Foreskin melanocyte (primary cell): ENCODE measurements at places on chromosomes 13 and 19.

DNA sequence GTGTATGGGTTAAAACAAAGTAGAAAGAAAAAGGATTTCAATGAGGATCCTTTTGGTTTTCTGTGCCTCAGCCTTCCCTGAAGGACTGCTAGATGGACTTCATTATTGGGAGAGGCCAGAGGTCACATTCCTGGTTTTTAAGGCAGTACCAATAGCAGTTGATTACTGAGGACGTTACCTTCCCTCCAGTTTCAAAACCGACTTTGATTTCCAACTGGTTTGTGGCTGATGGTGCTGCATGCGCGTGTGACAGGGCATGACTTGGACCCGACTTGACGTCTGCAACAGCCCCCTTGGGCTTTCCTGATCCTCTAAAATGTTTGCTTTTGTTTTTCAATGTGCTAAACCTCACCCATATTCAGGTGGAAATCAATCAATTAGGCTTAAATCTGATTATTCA lies 314.3 kb upstream of the ARGLU1 start:
- no peak for DNase-seq

- peak; percentile 35 for DNase-seq
Measured at GRCh38 chr19:16541526-16542044, 652 bp downstream of the CHERP start.

DNA sequence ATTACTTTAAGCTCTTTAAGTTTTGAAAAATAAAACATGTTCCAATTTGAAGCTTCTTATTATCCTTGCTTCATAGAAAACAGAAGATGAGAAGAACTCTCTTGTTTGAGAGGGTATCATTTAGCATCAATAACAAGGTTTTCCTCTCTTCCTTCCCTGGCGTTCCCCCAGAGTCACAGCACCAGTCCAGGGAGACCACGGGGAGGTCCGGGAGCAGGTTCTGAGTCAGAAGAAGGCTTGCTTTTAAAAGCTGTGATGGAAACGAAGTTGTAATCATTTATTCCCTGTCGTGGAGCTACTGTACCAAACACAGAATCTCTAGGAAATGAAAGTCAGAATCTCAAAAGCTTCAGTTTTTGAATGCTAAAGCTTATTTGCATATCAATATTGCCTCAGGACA lies 174.0 kb upstream of the LSM14A start:
- no peak for DNase-seq

GRCh38 chr19:51809787-51810186 lies 14.8 kb downstream of the FPR3 start:
- DNase-seq: no peak

- DNase-seq: no peak
Measured at GRCh38 chr19:1872807-1873523, 9.6 kb upstream of the KLF16 start.

DNA sequence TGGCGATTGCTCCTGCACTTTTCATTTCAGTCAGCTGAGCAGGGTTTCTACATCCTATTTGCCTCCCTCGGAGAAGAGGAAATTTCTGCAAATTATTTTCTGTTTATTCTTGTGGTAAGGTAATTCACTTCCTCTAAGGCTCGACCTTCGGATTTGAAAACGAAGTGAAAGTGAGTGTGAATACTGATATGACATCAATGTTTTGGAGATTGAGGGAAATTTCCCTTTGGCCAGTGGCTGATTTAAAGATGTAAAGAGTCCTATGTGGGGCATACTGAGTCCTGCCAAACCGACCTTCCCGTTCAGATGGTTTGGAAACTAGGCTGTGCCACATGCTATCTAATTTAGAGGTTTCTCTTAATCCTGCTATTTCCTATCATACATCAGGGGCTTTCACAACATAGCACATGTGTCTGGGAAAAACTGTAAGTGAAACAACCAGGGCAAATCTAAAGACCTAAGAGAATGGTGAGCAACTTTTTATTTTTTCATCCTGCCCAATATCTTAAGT lies 112.3 kb downstream of the POSTN start:
- DNase-seq: no peak

GRCh38 chr19:19619181-19619848 lies 828 bp upstream of the PBX4 start:
- no peak for DNase-seq

DNA sequence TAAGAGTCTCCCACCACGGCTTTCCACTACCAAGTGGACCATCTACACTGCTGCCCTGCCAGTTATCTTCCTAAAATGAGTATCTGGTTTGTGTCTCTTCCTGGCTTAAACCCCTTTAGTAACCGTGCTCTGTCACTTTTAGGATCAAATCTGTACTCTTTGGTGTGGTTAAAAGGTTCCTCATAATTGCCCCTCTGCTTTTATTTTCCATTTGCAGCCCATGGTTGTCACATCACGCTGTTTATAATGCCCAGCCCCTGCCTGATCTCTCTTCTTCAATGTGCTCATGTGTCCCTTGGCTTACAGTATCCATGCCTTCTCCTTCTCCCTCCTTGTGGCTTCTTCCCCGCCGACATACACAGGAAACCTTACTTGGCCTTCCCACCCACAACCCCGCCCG lies 100.1 kb downstream of the DGKH start:
- no peak for DNase-seq

DNA sequence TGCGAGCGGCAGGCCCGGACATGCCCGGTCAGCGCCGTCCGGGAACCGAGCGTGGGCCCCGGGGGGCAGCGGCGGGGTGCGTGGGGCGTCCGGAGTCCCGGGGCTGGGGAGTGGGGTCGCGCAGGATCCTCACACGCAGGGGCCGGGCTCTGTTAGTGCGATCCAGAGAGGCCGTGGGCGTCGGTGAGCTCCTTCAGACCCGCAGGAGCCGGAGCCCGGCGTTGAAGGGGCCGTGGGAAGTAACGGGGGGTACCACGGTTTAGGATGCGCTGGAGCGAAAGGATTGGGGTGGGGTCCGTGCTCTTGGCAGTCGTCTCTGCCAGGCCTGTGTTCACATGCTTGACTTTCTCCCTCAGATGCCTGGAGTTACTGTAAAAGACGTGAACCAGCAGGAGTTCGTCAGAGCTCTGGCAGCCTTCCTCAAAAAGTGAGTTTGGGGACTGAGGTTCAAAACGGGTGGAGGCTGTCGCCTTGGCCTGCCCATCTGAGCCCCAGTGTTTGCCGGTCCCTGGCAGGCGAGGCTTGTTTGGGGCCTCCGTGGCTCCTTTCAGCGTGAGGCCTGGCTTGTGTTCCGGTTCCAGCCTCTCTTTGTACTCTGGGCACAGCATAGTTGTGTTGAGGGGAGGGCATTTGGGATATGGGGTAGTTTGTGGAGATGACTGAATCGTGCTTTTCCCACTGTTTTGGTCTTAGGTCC lies 512 bp downstream of the RPS19 start:
- DNase-seq: no peak

DNA sequence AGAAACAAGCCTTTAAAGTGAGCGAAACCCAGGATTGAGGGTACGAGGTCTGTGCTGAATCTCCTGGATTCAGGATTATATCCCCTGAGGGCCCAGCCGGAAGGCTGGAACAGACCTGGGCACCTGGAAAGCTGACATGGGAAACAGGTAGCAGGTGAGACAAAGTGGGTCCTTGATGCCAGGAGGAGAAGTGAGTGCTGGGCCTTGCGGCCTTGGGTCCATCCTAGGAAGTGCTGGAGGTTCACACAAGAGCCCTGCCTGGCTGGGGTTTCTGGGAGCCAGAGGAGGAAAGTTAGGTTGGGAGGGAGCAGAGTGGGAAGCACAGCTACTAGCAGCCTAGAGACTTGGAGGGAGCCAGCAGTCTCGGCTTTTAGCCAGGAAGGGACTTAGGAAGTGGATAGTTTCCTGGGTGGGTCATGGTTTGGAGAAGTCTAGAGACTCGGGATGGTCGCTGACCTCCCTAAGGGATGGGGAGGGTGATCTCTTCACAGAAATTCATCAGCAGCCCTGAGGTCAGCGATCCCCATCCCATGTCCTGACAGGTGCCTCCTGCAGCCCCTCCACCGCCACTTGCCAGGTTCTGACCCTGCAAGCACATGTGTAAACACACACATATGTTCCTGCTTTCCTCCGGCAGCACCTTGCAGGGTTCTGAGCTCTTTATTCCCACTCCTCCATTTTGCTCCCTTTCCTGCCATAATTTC lies 29.4 kb upstream of the ZNF492 start:
- DNase-seq: no peak

DNA sequence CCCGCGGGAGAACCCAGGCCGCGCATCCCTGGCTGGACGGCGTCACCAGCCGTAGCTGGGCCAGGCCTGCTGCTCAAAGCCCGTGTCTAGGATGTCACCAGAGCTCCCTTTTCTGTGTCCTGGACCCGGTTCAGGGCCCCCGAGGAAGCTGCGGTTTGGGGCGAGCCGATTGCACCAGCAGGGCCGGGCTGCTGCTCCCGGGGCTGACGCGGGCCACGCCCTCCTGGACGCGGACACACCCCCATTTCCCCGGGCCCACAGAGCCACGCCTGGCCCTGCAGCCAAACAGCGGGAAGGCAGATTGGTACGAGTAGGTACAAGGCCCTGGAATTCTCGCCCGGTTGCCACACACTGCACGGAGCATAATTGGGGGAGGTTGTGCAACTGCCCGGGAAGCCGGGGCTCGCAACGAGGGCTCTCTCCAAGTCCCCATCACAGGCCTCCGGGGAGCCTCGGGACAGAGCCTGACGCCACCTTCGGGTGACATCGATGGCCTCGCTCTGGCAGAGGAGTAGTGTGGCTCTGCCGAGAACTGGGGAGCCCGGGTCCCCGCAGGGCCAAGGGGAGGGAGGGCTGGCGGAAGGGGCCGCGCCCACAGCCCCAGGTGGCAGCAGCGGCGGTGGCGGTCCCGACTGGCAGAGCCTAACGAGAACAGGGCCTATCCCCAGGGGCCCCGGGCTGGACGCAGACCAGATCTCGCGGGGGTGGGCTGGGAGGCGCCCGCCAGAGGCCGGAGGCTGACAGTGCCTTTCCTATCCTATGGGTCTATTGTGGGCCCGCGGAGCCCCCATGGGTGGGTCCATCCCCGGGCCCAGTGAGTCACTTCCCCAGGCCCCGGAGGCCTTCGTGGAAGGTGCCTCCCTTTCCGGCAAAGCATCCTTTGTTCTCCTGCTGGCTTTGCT lies 23.5 kb downstream of the KCTD15 start:
- peak; percentile 27 for DNase-seq

GRCh38 chr13:46803586-46803985 lies 6.6 kb upstream of the ESD start:
- DNase-seq: no peak

DNA sequence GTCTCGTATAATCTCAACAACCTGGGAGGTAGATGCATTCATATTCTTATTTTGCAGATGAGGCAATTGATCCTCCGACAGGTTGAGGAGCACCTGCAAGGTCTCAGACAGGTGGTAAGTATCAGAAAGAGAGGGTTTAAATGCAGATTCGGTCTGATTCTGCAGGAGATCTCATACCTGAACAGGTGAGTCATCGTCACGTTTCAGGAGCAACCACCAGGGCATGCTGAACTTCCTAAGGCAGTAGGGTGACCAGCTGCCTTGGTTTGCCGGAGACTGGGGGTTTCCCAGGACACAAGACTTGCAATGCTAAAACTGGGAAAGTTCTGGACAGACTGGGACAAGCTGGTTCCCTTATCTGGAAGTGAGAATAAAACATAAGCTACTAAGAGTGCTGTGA lies 68.8 kb upstream of the TSHZ3 start:
- DNase-seq: no peak

GRCh38 chr13:109323338-109323737 lies 463.0 kb downstream of the IRS2 start:
- no peak for DNase-seq

- DNase-seq: no peak
Measured at GRCh38 chr19:45195764-45196163, 17.2 kb downstream of the BLOC1S3 start.

DNA sequence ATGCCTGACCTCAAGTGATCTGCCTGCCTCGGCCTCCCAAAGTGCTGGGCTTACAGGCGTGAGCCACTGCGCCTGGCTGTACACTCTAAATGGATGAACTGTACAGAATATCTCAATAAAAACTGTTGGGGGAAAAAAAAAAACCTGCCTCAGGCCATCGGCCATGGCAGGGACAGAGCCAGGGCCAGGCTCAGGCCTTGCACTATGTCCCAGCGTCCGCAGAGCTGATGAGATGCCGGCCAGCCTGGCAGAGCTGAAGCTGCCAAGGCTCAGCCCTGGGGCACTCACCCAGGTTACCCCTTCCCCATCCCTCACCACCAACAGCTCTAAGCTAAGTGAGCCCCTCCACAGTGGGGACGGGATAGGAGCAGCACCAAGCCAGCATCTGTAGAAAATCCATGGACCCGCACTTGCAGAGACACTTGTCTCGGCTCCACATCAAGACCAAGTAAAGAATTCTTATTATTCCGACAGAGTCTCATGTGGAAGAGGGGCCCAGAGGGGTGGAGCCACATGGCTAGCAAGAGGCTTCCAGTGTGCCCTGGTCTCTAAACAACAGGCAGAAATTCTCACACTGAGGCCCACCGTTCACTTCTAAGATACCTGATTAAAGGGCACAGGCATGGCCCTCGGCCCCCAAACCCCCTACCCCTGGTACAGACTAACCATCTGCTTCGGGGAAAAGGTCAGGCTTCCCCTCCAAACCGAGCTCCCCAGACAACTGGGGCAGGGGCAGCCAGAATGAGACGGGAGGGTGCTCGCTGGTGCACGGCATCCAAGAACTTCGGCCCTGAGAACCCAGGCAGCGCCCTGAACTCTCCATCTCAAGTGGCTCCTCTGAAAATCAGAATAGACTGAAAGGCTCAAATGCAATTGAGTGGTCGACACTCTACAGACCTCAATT lies 5.8 kb downstream of the PPP6R1 start:
- DNase-seq: no peak

DNA sequence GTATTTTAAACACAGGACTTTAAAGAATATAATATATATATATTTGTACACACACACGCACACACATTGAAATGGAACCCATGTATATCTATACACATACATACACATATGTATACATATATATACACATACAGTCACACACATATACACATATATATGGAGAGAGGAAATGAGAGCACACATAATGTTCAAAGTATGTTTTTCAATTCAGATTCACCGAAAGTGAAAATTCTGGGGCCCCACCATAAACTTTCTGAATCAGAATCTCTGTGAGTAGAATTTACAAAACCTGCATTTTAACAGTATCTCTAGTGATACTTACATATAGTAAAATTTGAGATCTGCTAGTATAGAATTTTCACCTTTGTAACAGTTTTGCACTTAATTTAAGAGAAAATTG lies 60.4 kb upstream of the OBI1 start:
- no peak for DNase-seq

- no peak for DNase-seq
Measured at GRCh38 chr19:40692212-40692551, 1.7 kb upstream of the NUMBL start.

DNA sequence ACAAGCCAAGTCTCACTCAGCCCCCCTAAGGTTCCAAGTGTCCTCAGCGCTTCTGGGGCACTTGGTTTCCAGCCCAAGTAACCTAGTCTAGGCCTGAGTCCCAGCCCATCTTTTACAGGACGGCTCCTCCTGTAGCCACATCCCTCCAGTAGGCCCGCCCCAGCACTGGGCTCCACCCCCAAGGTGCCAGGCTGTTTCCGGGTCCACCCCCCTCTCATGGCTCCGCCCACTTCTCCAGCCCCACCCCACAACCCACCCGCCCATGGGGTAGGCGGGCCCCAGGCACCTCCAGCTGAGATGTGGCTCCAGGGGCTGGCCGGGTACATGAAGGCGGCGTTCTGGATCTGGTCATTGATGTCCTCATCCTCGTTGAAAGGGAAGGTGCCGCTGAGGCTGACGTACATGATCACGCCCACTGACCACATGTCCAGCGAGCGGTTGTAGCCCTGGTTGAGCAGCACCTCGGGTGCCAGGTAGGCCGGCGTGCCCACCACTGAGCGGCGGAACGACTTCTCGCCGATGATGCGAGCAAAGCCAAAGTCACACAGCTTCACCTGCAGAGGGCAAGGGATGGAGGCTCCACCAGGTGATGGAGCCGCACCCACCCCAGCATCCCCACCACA lies 17.2 kb upstream of the DACT3 start:
- no peak for DNase-seq
